ENCODE measurements at places on chromosomes 5 and 9.

- peak; percentile 64 for DNase-seq
These were observed 48.1 kb downstream of the POC5 start for GRCh38 chr5:75668977-75669689.

GRCh38 chr5:66864240-66864884 is 268.2 kb downstream of the MAST4 start:
- DNase-seq = peak; percentile 12

- DNase-seq = no peak
These were observed 43.1 kb upstream of the SELENOP start for GRCh38 chr5:42854795-42855194.

GRCh38 chr5:174723979-174724483 is 351 bp upstream of the MSX2 start:
- DNase-seq = no peak

DNA sequence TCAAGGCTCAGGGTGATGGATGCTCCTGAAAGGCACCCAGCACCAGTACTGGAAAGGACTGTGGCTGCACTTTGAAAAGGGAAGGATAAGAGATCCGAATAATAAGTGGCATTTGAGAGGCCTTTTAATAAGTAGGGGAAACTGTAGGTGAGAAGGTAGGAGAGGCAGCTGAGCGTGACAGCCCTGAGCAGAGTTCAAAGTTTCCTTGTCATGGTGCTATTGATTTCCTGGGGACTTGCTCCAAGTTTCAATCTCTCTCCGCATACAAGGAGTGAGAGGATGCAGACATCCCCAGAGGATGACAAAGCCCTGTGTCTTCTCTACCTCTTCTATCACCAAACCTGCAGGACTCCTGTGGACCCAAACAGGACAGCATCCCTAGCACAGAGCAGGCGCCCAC is 354.5 kb downstream of the SPOCK1 start:
- no peak for DNase-seq

GRCh38 chr5:95241161-95241560 is 43.7 kb downstream of the MCTP1 start:
- DNase-seq = no peak

GRCh38 chr5:66915531-66915930 is 281.1 kb downstream of the CD180 start:
- no peak for DNase-seq

GRCh38 chr5:668283-668995 is 24.7 kb downstream of the TPPP start:
- DNase-seq = no peak

- DNase-seq = no peak
These were observed 17.3 kb upstream of the SPTLC1 start for GRCh38 chr9:92132501-92132900.

GRCh38 chr5:80237243-80237642 is 18.6 kb downstream of the SERINC5 start:
- no peak for DNase-seq

DNA sequence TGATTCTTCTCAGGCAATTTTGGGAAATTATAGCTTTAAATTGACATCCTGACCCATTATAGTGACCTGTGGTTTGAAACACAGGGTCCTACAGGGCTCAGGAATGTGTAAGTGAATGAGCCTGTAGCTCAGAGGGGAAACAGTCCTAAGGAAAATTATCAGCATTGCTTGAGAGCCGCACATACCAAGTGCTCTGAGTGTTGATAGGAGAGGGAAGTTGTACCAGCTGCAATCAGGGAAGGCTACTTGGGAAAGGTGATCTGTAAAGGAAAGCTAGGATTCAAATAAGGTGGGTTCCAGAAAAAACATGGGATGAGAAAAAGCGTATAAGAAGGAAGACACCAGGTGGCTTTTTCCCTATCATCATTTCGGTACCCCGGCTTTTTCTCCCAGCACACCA is 4.4 kb upstream of the SLC25A51 start:
- no peak for DNase-seq

- DNase-seq = no peak
These were observed 86.2 kb downstream of the GCNT1 start for GRCh38 chr9:76545191-76545590.

DNA sequence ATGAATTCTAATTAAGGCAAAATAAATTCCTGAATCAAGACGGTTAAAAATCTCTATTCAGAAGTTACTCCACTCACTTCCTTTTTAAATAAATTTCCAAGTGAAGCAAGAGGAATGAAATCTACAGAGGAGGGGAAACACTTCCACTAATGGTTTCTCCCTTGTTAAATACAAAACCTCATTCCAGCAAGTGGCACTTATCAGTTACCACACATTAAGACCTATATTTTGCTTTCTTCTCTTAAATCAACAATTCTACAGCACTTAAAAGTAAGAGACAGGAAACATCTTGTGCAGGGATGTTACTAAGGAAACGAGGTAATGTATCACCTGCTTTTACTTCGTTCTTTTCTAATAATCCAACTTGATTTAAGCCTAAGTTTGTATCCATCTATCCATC is 172.6 kb downstream of the RAPGEF6 start:
- no peak for DNase-seq

DNA sequence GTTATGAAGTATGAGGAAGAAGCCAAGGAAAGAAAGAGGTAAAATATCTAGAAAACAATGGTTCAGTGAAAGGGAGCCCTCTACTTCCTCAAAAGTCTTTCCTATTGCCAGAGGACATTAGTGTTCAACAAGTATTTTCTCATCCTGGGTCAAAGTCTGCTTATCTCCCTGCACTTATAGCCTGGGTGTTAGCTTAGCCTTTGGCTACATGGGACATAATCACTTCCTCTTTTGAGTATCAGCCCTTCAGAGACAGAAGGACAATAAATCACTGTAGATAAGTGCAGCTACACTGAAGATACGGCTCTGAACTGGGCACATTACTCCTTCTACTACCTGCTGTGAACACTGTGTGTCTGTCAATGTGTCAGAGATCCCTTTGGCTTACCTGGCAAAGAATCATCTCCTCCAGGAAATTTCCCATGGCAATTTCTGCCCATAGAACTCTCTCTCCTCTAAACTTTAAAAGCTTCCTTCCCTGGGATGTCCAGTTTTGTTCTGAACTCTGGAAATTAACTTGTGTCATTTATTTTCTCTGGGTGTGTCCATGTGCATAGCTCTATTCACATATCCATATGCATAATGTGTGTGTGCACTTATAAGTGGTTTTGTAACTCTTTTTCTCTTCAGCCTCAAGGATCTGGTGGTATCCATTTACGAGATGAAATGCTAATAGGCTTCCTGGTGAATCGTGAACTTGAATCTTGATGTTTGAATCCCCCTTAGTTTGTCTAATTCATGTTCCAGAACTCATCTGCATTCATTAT is 30.0 kb upstream of the RECK start:
- DNase-seq = no peak

DNA sequence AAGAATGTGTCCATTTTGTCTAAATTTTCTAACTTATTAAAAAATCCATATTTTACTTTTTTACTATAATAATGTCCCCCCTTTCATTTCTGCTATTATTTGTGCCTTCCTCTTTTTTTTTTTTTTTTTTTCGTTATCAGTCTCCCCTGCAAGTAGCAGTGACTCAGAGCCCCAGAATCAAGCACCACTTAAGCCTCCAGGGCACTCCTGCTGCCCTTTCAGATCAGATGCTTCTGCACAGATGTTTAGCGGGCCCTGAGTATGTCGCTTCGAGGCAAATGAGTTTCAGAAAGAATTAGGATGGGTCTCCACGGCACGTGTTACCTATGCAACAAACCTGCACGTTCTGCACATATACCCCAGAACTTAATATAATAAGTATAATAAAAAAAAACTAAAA is 11.7 kb downstream of the MED7 start:
- DNase-seq = peak; percentile 49

- DNase-seq = no peak
These were observed 41.4 kb upstream of the DNAH5 start for GRCh38 chr5:13985731-13986418.

DNA sequence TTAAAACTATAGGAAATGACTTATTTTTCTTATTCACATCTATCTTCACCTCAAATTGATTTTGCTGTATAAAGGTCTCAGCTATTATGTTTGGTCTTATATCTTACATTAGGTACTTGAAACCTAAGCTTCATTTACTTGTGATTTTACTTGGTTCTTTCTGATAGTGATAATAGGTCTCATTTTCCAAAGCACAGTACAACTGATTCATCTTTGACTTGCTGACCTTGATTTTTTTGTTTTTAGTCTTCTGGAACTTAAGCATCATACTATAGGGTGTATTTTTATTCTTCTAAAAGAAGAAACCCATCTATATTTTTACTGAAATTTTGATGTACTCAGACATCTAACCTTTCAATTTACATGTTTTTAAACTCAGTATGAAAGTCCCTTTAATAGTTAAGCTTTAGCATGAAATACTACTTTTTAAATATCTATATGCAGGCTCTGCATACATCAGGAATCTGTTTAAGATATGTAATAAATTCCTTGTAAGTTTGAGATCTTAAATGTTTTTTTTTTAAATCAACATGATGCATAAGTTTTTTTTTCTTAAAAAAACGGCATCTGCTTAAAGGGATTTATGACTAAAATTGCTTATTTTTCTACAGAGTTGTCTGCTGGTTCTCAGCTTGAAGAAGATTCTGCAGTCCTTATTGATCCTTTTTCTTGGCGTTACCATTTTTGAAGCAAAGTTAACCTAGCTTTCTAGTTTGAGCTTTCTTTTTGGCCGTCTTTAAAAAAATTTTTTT is 13.3 kb downstream of the MATR3 start:
- no peak for DNase-seq

- DNase-seq = no peak
These were observed 30.5 kb upstream of the RXRA start for GRCh38 chr9:134295746-134296250.

GRCh38 chr9:78470741-78471140 is 173.8 kb downstream of the PSAT1 start:
- DNase-seq = no peak

DNA sequence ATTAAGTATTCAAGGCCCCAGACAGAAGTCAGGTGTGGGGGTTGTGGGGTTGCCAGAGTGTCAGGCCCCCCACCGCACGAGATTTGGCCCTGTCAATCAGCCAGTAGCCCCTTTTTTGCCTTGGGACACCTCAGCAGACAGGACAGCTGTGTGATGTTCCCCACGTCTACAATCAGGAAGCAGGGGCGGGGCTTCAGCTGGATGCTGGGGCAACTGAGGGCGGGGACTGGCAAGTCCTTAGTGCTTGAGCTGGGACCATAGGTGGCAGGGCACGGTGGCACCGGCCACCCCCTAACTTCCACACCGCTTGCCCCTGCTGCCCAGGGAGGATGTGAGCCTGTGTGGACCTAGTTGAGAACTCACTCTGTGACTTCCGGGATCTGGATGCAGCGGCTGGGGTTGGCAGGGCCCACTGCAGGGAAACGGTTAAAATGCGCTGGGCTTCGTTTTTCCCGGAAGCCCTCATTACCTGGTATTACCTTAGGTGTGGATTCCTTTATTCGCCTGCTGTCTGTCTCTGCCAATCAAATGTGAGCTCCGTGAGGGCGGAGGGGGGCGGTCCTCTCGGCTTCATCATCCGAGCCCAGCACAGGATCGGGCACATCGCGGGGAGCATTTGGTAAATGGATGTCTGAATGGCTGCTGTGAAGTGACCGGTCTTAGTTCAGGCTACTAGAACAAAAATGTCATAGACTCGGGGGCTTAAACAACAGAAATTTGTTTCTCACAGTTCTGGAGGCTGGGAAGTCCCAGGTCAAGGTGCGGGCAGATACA is 7.5 kb upstream of the GTF3C5 start:
- no peak for DNase-seq

Data from GM13976 (cell line).